Gastrocnemius medialis (tissue), 4 donors: ENCODE measurements at places on chromosomes 4 and X.

GRCh38 chr4:6480534-6481088 lies 8.2 kb upstream of the PPP2R2C start:
- no peak for DNase-seq

DNA sequence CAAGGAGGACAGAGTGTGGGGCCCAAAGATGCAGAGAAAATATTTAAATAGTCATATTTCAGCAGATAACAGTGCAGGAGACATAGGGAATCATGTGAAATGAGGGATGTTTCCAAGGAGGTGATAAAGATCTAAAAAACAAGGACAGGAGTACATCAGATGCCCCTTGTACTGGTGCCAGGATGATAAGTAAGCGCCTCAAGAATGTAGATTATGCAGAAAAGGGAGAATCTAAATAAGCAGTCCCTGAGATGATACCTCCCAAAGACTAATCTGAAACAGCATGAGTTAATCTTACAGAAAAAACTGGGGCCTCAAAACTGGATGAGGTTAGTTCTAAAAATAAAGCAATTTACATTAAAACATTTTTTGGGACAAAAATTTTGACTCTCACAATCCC lies 136.1 kb upstream of the WDFY3 start:
- DNase-seq, result no peak

DNA sequence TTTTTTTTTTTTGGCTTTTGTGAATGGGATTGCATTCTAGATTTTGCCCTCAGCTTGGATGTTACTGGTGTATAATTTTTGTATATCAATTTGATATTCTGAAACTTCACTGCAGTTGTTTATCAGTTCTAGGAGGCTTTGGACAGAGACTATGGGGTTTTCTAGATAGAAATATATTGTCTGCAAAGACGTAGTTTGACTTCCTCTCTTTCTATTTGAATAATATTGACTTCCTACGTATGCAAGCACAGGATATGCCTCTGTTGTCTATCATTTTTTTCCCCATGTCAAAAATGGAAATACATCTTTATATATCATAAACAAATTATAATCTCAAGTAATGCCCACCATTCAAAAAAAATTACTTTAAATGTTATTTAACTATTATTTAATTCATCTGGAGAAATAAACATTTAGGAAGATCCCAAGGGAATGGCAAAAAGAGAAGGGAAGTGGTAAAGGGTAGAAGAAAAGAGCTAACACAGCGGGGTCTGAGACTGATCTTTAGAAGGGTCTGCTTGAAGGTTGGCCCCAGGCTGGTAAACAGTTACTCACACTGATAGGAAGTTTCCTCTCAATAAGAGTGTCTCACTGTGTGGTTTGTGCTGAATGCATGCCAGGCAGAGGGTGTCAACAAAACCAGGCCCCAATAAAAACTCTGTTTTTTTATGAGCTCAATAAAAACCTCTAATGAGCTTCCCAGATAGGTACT lies 35.7 kb downstream of the ZNF518B start:
- no peak for DNase-seq

DNA sequence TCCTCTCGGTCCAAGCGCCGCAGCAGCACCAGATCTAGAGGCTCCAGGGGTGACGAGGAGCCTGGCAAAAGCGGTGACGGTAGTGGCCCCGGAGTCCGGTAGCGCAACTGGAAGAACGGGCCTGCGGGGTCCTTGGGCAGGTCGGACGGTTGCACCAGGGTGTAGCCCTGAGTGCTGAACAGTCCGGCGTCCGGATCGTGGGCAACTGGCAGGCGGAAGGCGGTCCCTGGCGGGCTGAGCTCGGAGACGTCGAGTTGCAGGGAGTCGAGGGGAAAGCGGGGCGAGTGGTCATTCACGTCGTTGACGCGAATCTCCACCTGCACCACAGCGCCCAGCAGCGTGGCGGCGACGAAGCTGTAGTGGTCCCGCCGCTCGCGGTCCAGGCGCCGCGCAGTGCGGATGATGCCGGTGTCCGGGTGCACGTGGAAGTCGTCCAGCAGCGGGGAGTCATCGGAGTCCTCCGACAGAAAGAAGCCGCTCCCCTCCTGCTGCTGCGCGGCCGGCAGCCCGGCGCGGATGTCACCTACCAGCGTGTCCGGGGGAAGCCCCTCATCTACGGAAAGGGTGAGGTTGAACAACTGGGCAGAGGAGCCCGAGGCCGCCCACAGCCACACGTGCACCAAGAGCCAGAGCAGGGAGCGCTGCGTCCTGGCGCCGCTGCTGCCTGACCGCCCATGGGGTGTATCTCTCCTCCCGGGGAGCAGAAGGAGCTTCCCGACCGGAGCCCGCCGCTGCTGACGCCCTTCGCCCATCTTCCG lies 837 bp downstream of the DCHS2 start:
- no peak for DNase-seq

GRCh38 chr4:108301545-108302251 lies 133.0 kb upstream of the LEF1 start:
- no peak for DNase-seq

GRCh38 chr4:33176566-33176965 lies 2456.4 kb downstream of the PCDH7 start:
- no peak for DNase-seq
